ENCODE measurements at places on chromosomes 4 and X.

DNA sequence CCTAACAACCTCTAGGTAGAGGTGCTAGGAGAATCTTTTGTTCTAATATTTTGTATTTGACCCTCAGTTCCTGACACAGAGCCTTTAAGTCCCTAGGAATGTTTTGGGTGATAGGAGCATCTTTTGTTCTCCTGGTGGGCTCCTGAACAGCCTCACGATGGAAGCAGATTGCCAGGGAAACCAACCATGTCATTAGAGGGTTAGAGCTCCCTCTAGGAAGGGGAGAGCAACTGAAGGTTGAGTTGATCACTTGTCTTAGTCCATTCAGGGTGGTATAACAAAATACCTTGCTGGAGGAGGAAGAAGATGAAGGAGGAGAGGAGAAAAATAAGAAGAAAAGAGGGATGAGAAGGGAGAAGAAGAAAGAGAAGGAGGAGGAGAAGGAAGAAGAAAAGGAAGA lies 9.2 kb downstream of the VCX start:
- DNase-seq, result no peak

- no peak for DNase-seq
Observed at GRCh38 chr4:103915224-103915869, 195.6 kb upstream of the TACR3 start.

DNA sequence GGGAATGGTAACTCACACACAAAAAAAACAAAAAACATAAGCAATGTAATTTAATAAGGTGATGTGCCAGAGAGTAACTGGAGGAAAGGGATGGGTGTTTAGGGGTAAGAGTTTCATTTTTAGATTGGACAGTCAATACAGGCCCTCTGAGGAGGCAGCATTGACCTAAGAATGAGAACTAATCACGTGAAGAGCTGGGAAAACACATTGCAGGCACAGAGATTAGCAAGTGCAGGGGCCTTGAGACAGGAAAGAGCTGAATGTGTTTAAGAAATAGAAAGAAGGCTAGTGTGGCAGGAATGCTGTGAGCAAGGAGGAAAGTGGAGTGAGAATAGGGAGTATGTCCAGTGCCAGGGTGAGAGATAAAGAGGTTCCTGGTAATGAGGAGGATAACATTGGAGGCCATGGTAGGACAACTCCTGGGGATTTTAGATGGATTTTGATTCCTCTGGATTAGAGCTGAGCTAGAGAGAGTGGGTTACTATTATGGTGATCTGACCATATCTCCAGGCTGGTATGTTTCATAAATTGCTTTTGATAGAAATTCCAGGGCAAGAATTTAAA lies 17.6 kb downstream of the PDLIM5 start:
- DNase-seq, result no peak

DNA sequence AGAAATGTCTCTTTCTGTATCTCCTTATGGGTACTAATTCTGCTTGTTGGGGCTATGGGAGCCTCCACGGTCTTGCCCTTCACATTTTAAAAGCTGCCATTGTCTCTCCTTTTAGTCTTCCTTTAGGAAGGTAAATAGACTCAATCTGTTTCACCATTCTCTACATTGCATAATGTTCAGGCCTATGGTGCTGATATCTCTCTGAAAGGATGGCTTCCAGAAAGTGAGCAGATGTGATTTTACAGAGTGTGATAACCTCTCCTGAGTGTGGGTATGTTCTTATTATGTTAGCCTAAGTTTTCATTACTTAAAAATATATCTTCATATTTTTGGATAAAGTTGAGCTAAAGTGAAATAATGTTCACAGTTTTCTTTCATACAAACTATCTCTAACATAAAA lies 254.0 kb upstream of the PITX2 start:
- no peak for DNase-seq

GRCh38 chr4:74962584-74962983 lies 29.7 kb downstream of the PARM1 start:
- DNase-seq, result no peak

- no peak for DNase-seq
Observed at GRCh38 chrX:134520860-134521390, 61.0 kb downstream of the HPRT1 start.

DNA sequence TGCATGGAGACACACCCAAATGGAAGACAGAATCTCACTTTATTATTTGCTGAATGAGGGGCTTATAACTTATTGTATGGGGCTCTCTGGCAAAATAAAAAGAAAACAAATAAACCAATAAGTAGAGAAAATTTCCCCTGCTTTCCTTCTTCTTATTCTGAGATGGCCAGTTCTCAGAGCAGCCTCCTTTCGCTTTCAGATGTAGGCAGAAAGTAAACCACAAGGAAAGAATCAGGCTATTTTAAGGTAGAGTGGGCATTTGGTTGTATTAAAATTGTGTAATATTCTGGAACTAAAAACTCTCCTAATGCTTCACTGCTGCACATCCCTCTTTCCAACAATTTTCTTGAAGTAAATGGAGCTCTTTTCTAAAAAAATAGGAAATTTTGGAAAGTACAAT lies 241.8 kb downstream of the GALNTL6 start:
- no peak for DNase-seq

GRCh38 chr4:120130786-120131185 lies 64.1 kb upstream of the MAD2L1 start:
- no peak for DNase-seq

- DNase-seq, result no peak
Observed at GRCh38 chr4:164252286-164252685, 501.6 kb upstream of the SMIM31 start.

DNA sequence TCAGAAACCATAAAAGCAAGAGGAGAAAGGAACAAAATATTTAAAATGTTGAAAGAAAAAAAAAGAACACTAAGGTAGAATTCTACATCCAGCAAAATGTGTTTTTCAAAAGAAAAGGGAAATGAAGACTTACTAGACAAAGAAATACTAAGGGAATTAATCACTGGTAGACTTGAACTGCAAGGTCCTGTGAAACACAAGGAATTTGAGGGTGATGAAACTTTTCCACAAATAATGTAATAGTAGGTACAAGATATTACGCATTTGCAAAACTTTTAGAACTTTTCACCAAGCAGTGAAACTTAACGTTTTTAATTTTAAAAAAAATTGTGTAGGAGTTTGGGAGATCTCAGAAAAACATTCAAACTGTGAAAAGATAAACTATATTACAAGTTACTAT lies 180.3 kb upstream of the MAGEB16 start:
- DNase-seq, result no peak

Measured in activated CD8-positive, alpha-beta memory T cell treated with anti-CD3 and anti-CD28 coated beads, Interleukin-2, amount 50 U/mL, for 48 hours (primary cell).